ENCODE measurements at places on chromosomes 7 and 10.

DNA sequence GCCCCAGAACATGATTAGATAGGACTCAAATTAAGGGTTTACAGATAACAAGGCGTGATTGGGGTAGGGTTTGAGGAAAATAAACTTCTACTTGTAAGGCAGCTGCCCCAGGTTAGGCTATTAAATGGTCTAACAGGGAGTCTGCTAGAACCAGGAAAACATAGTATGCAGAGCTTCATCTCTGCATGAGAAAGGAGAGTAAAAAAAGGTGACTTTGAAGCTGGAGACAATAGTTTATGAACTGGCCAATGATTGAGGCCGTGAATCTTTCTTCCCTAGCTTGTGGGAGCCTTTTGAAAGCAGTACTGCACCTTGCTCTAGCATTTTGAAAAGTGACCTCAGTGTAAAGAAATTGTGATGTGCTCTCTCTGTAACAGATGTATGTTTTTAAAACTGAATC, 48.5 kb upstream of the STARD3NL start:
- no peak for DNase-seq

- DNase-seq: no peak
Measured at GRCh38 chr7:2224491-2224928, 8.2 kb downstream of the MAD1L1 start.

GRCh38 chr10:130221456-130222375, 85.5 kb downstream of the GLRX3 start:
- DNase-seq: no peak

DNA sequence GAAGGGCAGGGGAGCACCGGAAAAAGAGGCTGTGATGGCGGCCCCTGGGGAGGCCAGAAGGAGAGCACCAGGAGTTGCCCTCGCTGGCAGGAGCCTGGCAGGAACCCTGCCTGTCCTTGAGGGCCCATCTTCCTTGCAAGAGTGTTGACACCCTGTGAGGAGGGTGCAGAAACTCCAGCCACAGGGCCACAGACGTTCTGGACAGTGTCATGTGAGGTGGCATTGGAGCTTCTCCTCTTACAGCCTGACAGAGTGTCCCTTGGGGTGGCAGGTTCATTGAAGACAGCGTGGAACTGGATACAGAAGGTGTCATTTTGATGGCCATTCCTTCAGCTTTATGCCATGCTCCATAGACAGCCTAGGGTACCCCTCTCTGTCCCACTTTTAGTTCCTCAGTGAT, 54.2 kb downstream of the RBM20 start:
- no peak for DNase-seq

DNA sequence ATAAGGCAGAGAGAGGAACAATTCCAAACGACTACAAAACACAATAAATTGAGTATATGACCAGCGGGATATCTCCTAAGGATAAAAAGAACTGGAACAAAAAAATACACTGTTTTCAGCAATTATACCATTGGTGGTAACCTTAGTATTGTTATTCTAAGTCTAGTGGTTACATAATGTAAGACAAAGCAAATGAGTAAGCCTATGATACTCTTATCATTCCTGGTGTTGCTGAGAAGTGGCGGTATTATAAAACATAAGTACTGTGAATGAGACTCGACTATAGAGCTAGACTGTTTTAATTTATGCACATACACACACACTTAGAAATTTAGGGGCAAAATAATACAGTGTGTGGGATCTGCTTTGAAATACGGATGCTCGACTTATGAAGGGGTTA, 107.7 kb downstream of the NRBF2 start:
- no peak for DNase-seq

GRCh38 chr7:39304668-39305405, 261.4 kb upstream of the YAE1 start:
- DNase-seq: no peak

- DNase-seq: no peak
Measured at GRCh38 chr7:12062062-12062461, 149.0 kb upstream of the TMEM106B start.

DNA sequence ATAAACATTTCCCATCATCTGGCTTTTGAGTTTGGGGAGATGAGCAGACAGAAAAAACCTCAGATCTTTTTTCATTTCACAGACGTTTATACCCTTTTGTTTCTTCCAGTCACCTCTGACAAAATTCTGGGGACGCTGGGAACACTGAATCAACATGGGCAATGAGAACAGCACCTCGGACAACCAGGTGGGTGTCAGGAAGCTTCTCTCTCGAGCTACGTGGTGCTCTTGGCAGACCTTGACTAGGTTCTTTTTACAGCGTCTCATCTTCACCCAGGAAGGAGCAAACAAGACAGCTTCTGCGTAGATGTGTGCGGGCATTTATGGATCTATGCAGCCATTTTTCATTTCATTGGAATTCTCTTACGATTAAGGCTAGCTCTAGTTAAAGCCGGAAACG, 32.9 kb downstream of the TACC2 start:
- DNase-seq: no peak

GRCh38 chr10:110016039-110016438, 8.3 kb downstream of the ADD3 start:
- DNase-seq: no peak

DNA sequence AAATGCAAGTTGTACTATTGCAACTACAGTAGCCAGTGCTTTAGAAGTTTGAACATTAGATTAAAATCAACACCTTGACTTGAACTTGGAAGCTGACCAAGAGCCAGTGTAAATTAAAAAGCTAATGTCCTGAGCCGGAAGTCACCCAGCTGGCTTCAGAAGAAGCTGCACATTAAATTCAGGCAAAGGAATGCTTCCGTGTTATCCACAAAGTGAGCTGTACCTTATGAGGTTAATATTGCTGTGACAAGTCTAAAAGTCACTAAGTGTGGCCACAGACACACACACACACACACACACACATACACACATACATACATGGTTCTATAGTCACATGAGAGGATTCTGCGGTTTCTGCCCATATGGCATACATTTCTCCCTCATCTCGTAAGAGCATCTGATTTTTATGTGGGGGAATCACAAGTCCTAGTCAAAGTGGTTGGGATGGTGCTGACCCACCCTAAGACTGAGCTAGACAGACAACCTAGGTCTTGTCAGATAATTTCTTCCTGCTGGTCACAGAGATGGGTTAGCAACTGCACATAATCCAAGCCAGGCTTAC, 612.9 kb downstream of the SORCS1 start:
- no peak for DNase-seq

- DNase-seq: no peak
Measured at GRCh38 chr10:70441161-70441894, at the start of gene NODAL. Gene NODAL (minus strand): TSS chr10:70441681. CDS start chr10:70441667, 14 bp downstream.

DNA sequence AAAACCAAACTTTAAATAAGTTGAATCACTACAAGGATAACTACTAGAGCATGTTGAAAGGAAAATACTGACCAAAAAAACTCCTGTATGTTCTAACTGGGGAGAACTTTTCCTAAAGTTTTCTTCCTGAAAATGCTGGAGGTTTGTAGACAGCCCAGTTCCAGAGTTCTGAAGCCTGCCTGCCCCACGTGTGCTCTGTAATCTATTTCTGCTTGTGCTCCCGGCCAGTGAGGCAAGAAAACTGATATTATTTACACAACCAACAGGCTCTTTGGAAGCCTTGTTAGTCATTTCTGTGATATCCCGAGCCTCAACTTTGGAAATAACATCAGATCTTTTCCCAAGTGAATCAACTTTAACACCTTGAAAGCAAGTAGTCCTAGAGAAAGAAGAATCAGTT, 46.7 kb downstream of the ZFAND4 start:
- DNase-seq: no peak

Data from NCI-H1694 treated with DMSO at 0.1 percent for 48 hours (cell line).